Activated CD4-positive, alpha-beta T cell treated with anti-CD3 and anti-CD28 coated beads, Interleukin-2, amount 50 U/mL, for 1 hour (primary cell): ENCODE measurements at places on chromosomes 7 and 10.

GRCh38 chr7:16422103-16422435 is 731 bp upstream of the CRPPA start:
- no peak for DNase-seq

DNA sequence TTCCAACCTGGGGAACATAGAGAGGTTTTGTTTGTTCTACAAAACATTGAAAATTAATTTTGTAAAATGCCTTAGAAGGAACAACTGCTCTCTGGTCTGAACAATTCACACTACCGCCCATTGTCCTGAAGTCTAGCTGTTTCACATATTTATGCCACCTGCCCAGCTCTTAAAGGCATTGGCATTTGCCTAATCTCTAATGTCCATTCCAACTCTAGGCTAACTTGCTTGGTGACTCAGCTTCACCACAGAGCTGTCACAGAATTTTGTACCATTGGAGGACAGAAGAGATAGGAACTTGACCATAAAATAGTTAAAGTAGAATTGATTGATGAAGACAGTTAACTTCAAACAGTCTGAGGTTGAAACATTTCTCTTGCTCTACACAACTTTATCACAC is 53.5 kb upstream of the PPP1R17 start:
- DNase-seq: no peak

DNA sequence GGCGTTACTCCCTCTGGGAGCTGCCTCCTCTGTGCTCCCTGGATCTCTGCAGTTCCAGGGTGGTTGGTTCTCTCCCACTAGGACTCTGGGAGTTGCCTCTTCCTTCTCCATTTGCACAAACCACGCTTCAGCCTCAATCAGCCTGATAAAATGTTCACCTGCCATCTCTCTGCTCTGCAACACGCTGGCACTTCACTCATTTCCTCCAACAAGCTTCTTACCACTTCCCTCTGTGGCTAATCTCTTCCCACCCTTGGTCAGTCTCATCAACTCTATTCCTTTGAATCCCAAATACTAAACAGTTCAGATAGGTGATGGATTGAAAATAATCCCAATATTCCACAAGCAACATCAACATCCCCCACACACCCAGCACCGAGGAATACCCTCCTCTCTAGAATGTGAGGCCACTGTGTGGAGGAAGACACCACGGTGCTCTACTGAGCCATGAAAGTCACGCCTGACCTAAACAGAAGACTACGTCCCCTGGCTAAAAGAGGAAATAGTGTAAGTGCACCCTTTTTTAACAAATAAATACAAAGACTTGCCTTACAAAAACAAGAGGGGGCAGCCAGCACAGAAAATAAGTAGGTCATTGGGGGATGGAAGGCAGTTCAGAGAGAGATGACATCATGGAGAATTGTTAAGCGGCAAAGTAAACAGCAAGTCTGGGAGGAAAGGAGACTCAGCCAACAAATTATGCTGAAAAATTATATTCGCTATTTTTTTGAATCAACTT is 1.9 kb upstream of the FAM170B start:
- no peak for DNase-seq

- DNase-seq: peak; percentile 41
These were observed at the start of gene ADAP1 for GRCh38 chr7:954330-955238. ADAP1 (minus strand) TSS chr7:954680; CDS start chr7:954477, 203 bp downstream.

DNA sequence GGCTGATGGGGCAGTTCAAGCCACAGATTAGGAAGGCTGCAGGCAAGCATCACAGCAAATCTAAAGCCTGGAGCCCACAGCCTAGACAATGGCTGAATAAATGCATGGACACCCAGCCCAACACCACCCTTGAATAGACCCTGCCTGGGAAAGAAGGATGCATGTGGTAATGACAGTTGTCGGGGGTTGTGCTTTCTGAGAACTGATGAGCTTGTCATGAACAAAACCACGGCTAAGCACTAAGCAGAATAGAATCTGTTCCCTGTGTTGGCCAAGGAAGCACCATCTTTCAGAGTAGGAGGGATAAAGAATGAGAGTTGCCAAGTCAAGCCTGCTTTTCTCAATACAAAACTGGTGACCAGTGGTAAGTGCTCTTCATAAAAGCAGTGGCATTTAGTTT is 66.1 kb upstream of the JCAD start:
- DNase-seq: no peak
